Central memory CD4-positive, alpha-beta T cell (primary cell): ENCODE measurements at places on chromosomes 1 and 21.

DNA sequence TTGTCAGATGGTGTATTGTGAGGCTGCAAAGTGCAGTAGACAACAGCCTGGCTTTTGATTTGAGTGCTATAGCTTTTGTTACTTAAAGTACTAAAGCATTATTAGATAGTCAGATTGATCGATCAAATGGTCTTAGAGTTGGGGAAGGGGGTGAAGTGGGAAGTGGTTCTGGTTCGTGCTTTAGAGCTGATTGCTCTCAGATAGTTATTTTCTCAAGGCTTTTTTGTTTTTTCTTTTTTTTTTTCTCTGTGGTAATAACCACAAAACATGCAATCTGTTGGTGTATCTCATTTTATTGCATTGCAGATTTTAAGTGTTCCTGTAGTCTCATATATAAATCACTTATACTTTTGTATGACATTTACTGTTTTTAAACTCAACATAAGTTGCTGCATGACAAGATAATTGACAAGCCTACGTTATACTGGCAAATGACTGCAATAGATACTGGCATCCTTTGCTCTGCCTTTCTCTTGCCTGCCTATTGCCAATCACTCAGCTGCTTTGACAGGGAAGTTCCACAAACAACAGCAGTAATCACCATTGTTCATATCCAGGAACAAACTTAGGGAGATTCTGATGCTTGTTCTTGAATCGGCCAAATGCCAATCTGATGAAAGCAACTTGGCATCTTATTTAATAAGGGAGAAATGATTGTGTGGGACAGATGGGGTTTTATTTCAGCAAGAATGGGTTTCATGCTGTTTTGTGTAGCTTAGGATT lies 125.0 kb upstream of the B3GALT2 start:
- DNase-seq, result peak; percentile 25

- DNase-seq, result no peak
Observed at GRCh38 chr1:165381745-165382505, 25.4 kb upstream of the LMX1A start.

DNA sequence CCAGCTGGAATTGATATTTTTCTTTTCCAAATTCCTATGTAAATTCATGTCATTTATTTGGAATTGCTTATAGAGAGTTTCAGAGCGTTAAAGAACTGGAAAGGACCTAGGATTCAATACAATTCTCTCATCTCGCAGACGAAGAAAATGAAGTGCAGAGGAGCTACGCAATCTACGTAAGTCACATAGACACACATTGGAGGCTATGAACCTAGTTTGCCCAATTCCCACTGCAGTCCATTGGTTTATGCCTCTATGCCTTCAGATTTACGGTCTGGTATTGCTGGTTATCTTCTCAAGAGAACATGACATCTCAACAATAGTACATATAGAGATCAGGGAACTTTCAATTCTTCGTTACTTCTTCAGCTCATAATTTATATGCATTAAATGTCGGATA lies 971 bp upstream of the RNF2 start:
- DNase-seq, result peak; percentile 3

DNA sequence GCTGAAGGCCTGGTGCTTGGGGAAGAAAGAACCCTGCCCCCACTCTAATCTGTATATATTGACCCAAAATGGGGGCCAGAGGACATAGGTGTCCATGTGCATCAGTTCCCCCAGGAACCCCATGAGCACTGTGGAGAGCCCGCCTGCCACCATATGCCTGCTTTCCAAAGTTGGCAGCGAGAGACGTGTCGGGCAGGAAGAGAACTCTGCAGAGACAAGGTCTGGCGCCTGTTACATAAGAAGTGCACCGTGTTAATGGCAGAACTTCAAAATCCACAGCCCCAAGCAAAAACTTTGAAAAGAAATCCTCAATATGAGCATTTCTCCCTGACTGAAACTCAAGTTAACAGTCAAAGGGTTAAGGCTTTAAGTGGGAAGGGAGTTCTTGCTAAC lies 8.0 kb downstream of the CTNNBIP1 start:
- DNase-seq, result no peak

DNA sequence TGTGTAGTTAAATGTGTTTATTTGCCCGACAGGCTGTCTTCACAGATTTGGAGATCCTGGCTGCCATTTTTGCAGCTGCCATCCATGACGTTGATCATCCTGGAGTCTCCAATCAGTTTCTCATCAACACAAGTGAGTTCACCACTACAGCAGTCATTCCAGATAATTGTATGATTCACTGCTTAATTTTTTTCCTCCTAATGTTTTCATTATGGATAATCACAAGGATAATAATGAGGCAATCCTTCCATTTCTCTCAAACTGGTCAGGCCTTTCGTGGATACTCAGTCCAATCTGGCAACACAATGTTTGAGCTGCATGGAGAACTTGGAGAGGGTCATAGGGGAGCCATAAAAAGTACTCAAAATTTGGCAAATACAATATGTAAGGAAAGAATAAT lies 168.3 kb upstream of the SGIP1 start:
- no peak for DNase-seq

DNA sequence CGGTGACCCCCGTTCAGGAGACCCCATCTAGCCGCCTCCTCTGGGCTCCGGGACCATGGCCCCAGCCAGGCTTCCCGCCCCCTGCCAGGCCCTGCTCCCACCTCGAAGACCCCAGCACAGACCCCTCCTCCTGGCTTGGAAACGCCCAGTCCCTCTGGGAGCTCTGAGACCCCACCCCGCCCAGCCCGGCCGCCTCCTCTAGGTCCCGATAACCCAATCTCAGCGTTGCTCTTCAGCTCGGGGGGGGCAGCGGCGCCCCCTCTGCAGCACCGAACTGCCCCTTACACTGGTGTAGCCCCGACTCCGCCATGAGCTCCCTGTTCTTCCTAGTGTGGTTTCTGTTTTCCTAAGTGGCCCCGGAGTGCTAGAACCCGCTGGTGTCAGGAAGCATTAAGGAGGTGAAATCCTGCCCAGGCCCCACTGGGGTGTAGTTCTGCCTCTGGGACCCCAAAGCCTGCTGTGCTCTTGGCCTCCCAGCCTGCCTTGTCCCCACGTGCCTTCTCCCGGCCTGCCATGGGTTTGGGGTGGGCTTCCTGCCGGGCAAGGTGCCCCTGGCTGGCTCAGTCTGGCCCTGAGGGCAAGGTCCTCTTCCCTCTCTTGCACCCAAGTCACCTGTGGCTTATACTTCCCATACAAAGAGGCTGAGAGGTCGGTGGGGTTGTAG lies 10.7 kb upstream of the MMEL1 start:
- no peak for DNase-seq

- no peak for DNase-seq
Observed at GRCh38 chr21:32844653-32845436, 73.3 kb upstream of the PAXBP1 start.

DNA sequence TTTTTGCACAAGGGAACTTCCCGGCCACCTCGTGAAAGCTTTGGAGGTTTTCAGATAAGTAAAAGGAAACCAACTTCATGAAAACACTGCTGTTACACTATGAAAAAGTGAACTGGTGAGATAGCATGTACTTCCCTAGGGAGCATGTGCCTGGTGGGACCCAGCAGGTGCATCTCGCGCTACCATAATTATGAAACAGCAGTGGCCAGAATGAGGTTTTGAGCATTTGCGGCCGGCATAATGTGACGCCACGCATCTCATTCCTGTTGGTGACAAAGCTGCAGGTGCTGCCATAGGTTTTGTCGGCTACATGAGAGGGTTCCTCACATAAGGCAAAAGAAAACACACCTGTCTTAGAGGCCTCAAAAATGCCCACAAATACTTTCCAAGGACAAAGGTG lies 1.7 kb downstream of the KRTAP10-3 start:
- no peak for DNase-seq

GRCh38 chr1:38179483-38179882 lies 132.9 kb upstream of the POU3F1 start:
- no peak for DNase-seq

- no peak for DNase-seq
Observed at GRCh38 chr1:28039341-28039740, 49.1 kb downstream of the EYA3 start.

DNA sequence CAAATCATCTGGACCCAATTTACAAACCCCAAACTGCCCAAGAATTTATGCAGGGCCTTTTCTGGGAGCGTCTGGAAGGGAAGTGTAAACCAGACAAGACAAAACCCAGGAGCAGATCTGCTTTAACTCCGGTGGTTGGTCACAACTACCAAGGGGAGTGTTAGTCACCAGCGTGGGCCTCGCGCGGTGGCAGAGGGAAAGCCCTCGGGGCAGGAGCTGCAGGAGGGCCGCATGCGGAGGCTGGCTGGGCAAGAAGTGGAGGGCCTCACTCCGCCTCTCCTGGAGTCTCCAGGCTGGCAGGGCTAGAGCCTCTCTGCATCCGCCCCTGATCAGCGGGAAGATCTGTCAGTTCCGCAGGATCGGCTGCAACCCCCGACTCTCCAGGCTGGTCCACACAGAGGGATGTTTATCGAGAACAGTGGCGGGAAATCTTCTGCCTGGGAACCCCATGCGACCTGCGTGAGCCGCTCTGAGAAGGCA lies 2.0 kb downstream of the COL24A1 start:
- DNase-seq, result no peak

DNA sequence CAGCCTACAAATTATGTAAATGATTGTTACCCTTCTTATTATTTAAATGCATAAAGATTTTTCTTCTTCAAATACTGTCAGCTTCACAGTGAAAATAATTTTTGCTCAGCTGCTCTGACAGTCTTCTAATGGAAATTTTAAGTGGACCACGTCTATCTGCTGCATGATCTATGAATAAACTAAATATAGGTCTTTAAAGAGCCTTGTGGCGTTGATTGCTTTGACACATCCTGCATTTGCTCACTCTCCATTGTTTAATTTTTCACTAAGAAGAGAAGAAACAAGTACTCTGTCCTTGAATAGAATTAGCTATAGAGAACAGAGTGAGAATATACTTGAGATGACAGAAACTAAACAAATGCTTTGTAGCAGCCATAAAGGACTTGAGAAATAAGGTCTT lies 826.1 kb downstream of the MRPL39 start:
- no peak for DNase-seq

GRCh38 chr1:112805155-112805853 lies 90.2 kb upstream of the PPM1J start:
- no peak for DNase-seq

DNA sequence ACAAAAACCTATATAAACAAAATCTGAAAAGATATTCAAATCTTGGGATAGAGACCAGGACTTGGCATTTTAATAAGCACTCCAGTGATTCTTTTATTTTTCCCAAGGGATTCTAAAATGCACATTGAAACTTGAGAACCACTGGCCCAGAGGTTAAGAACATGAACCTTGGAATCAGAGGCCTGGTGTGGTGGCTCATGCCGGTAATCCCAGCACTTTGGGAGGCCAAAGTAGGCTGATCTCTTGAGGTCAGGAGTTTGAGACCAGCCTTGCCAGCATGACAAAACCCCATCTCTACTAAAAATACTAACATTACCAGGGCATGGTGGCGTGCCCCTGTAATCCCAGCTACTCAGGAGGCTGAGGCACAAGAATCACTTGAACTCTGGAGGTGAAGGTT lies 12.9 kb upstream of the CEP85 start:
- DNase-seq, result no peak

- no peak for DNase-seq
Observed at GRCh38 chr1:178495158-178495557, 1.6 kb downstream of the CLEC20A start.

GRCh38 chr1:244974106-244974505 lies 109.8 kb upstream of the HNRNPU start:
- DNase-seq, result no peak

GRCh38 chr21:44263768-44264167 lies 2.1 kb upstream of the DNMT3L start:
- DNase-seq, result no peak

DNA sequence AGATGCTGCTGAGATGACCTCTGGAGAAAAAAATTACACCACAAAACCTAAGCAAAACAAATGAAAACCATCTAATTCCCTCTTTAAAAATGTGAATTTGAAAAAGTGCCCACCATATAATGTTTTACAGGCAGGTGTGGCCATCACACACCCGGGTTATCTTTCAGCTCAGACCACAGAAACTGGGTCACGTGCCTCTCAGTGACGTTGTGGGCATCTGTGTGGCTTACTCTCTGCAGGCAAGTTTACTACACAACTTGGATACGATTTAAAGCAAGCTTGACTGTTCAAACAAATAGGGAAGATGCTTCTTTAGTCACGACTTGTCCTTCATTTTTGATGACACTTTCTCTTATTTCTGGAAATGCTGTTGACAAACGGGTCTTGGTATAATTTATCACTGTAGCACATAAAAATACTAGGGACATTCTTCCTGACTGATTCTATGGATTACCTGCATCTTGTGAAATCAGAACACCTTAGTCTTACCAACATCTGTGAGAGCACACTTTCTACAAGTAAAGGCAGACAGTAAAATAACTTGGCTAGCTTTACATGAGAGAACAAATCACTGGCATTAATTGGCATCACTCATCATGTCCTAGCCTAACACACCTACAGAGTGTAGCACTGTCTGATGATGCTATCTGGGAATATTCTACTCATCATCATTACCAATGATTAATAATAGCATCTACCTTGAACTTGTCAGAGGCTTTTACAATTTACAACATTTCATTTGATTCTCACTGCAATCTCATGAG lies 89.3 kb upstream of the EDEM3 start:
- peak; percentile 60 for DNase-seq

DNA sequence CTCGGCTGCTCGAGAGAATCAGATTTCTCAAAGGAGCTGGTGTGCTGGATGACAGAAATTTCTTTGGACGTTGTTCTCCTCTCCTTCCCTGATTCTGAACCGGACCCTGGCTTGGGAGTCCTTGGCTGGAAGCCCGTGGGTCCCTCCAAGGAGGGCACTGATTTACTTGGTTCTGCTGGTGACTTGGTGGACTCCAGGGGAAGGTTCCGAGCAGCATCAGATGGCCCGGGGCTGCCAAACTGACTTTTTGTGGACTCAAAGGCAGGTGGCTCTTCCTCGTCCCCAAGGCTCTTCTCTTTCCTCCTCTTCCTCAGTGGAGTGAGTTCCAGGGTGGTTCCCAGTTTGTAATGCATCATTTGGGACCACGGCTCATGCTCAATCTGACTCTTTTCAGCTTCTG lies 97.9 kb upstream of the EDN2 start:
- no peak for DNase-seq

GRCh38 chr1:247370786-247371732 lies 39.4 kb upstream of the ZNF496 start:
- DNase-seq, result no peak

GRCh38 chr1:169731446-169731845 lies 2.4 kb downstream of the SELE start:
- no peak for DNase-seq

DNA sequence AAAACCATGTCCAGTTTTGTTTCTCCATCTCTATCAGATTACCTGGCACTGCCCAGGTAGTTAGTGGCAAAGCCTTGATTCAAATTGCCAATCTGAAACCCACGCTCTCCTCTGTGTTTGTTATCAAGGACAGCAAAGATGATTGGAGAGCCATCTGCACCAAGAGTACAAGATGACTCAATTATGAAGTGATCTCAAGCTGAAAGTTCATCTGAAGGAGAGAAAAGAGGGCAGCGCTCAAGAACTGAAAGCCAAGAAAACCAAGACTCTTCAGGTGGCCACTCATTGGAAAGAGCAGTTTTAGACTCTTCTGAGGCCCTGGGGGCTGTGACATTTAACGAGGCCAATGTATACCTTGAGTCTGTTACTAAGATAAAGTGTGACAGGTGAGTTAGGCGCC lies 13.8 kb downstream of the RXRG start:
- DNase-seq, result no peak

GRCh38 chr1:232192781-232193450 lies 437.0 kb downstream of the SIPA1L2 start:
- no peak for DNase-seq
